NCI-H774 (cell line): ENCODE measurements at places on chromosomes 13 and 19.

DNA sequence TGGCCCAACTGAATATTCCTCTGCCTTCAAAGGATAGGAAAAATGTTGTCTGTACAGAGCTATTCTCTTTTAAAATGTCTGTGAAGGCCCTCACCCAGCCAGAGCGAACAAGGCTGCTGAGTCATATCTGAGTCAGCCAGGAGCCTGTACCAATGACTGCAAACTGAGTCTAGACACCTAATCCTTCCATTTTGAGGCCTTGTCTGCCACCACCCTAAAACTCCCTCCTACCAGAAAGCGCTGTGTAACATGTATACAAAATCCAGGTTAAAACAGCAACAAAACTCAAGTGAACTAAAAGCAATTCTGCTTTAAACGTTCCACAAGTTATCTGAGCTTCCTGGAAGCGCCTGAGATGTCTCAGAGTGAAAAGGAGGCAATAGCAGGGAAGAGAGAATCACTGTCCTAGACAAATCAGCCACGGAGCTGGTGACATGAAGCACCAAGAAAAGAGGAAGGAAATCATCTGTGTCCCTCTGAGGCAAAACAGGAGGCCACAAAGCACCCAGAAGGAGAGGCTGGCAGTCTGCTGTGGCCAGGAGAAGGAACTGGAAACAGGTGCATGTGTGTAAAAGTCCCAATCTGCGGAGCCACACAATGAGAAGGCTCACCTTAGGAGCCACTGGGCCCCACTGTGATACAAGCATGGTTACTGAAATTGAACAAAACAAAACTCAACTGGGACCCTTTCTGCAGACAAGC lies 10.2 kb downstream of the DHRS12 start:
- no peak for DNase-seq

- DNase-seq, result no peak
Measured at GRCh38 chr19:47239152-47239551, 8.2 kb upstream of the BBC3 start.

DNA sequence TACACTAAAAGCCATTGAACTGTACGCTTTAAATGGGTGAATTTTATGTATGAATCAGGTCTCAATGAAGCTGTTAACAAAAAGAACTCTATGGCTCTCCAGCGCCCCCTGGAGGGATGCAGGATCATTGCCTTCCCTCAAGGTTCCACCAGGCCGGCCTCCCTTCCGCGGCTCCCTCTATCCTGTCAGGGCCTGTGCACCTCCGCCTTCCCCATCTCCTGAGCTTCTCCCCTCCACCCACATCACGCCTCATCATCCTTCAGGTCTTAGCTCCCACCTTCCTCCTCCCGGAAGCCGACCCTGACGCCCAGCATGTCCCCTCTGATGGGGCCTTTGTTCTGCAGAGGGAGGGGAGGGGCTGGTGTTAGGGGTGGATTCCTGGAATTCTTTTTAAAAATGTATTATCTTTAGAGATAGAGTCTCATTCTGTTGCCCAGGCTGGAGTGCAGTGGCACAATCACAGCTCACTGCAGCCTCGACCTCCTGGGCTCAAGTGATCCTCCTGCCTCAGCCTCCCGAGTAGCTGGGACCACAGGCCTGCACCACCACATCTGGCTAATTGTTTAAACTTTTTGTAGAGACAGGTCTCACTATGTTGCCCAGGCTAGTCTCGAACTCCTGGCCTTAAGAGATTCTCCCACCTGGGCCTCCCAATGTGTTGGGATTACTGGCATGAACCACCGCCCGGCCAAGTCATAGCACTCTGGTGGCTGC lies 27.7 kb downstream of the MEIS3 start:
- DNase-seq, result peak; percentile 31

DNA sequence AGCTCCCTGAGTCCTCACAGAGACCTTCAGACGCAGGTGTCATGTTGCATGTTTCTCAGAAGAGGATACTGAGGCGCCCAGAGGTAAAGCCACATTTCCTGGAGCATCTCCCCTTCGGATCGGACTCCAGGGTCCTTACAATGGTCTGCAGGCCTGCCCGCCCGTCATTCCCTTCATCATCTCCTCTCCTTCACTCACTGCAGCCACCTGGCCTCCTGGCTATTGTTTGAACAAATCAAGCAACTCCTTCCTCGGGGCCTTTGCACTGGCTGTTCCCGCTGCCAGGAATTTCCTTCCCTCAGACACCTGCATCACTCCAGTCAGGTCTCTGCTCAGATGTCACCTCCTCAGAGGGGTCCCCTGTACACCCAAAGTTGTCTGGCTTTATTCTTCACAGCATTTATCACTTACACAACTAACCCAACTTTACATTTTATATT lies 20.3 kb downstream of the CEACAM16 start:
- DNase-seq, result no peak

GRCh38 chr13:20442798-20443381 lies 82.8 kb downstream of the CRYL1 start:
- DNase-seq, result no peak

- peak; percentile 26 for DNase-seq
Measured at GRCh38 chr19:41939861-41940730, 11.8 kb upstream of the ERFL start.

GRCh38 chr13:44373601-44374347 lies at the start of gene SERP2:
TSS of gene SERP2 (plus strand) at chr13:44373824. CDS start at chr13:44374026, 202 bp downstream.
- no peak for DNase-seq

DNA sequence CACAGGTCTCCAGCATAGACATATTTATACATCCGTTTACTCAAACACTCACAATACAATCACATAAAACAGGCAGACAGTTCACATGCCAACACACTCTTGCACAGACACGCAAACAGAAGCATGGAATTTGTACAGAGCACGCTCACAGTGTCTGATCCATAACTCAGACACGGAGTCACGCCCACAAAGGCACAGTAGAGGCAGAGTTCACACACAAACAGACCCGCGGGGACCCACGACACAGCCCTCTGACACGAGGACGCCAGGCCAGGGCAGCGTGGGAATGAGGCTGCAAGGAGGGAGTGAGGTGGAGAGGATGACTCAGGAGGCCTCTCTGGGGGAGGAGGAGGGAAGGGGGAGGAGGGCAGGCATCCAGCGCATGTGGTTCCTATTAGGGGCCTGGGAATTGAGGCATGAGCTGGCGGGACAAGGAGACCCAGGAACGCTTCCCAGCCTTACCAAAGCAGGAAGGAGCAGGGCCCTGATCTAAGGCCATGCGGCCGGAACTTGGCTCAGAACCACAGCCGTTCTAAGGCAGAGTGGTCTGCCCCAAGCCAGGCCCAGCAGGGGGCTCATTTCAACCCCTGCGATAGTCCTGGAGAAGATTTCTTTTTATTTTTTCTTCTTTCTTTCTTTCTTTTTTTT lies 9.1 kb upstream of the OLFM2 start:
- DNase-seq, result no peak

DNA sequence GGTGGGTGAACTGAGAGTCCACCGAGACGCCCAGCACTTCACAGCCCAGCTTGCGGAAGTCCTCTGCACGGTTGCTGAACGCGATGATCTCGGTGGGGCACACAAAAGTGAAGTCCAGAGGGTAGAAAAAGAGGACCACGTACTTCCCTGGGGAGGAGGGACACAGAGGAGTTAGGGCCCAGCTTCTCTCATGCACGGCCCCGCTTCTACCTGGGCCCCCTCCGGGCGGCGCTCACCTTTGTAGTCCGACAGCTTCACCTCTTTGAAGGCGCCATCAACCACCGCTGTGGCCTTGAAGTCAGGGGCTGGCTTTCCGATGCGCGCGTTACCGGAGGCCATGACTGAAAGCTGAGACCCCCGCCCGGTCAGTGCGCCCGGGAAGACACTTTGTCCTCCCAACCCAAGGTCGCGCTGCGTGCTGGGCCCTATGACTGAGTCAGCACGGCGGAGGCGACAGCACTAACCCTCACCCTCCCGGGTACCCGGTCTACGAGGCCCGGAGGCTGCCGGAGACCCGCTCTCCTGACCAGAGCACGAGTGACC lies 606 bp downstream of the PRDX2 start:
- DNase-seq, result no peak
